ENCODE measurements at places on chromosomes 2 and 18.

GRCh38 chr2:119550346-119550745 lies 6.1 kb downstream of the CFAP221 start:
- no peak for DNase-seq

- DNase-seq, result no peak
Observed at GRCh38 chr18:9655232-9655767, 40.9 kb upstream of the PPP4R1 start.

DNA sequence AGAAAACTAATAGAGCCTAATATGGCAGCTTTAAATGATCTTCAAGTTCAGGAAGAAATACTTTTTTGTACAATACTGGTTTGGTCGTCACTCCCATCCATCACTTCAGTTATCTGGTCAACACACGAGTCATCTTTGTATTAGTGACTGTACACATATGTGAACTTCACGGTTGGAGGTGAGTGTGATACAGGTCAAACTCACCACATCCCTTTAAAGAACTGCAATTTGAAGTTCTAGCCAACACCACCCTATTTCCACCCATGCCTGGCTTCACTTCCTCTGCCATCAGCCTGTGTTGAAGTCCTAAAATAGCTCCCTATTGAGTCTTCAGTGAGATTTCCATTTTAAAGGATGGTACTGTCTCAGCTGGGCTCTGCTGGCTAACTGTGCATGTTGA lies 361.9 kb downstream of the TXNL1 start:
- DNase-seq, result no peak

GRCh38 chr2:36708041-36708741 lies 11.7 kb downstream of the VIT start:
- DNase-seq, result peak; percentile 61

DNA sequence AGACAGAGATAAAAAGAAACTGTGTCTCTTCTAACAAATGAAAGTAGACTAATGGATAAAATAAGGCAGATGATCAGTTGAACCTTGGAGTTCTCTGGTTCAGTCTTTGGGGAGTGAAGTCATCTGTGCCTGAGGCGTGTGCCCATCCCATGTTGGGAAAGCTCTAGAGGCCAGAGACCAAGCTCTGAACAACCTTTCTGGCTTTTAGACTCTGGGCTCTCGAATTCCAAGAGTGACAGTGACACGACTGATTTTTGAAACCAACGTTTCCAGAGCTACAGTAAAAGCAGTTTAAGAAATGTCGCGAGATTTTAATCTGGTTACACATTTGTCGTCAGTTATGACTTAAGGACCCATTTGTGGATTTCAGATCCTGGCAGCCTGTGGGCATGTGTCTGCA lies 83.7 kb upstream of the APCDD1 start:
- no peak for DNase-seq

DNA sequence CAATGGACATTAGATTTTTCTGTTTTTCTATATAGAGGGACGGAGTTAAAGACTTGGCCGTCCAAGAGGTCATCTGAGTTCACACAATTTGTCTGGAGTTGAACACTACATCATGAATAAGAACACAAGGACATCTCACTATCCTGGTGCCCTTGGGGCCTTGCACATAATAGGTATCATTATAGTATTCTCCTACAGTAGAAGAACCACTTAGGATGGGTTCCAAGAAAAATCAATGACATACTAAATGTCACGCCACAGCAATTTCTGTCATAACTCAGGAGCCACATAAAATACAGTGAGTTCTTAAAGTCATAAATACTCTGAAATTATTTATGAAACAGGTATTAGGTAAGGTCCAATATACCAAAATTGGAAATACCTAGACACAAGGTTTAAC lies 154.4 kb downstream of the NCKAP5 start:
- no peak for DNase-seq

DNA sequence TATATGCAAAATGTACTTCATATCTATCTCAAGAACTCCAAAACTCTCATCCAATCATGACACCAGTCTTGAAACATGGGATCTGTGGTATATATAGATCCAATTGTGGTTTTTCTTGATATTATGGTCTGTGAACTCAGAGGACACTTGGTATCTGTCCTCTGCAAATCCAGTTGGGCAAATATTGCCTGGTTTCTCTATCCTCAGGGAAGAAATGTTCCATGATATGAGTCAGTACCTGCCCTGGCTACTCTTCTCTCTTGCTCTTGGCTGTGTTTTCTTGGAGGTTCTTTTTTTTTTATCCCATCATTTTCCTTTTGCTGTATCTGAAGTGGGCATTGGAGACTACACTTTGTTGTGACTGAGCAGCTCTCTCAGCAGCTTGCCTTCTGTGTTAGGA lies 10.9 kb downstream of the NBEAL1 start:
- DNase-seq, result no peak

GRCh38 chr18:63241760-63242159 lies 77.8 kb downstream of the BCL2 start:
- DNase-seq, result no peak

DNA sequence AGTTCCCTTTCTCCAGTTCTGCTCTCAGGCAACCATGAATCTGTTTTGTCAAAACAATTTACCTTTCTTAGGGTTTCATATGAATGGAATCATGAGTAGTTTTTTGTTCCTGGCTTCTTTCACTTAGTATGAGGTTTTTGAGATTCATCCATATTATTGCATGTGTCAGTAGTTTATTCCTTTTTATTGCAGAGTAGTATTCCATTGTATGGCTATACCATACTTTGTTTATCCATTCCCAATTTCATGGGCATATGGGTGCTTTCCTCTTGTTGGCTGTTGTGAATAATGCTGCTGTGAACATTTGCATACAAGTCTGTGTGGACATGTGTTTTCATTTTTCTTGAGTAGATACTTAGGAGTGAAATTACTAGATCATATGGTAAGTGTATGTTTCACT lies 46.0 kb downstream of the SANBR start:
- DNase-seq, result no peak

DNA sequence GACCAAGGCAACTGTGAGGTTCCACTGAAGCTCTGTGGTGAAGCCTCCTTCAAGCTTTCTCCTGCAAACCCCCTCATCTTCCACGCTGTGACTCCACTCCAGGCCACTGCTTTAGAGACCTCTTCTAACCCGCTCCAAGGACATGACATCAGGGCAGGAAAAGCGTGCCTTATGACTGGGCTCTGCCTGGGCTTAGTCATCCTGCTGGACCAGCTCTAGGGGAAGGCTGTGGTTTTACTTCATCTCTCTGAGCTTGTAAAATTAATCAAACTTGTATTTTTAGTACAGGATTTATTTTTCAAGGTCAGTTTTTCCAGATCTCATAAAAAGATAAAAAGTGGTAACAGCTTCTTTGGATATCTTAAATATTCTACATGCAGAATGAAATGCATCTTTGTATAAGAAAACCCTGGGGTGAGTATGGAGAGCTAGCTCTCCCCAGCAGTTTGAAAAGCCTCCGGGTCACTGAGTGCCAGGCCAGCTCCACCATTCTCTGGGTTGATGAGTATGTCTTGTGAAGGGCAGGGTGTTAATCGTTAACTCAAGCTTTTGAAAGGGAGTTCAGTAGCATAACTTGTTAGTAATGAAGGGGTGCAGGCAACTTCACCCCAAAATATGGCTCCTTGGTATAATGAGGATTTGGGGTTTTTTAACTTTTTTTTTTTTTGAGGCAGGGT lies 33.1 kb upstream of the YPEL5 start:
- DNase-seq, result no peak

- no peak for DNase-seq
Observed at GRCh38 chr2:74522516-74522915, 3.5 kb downstream of the DQX1 start.

DNA sequence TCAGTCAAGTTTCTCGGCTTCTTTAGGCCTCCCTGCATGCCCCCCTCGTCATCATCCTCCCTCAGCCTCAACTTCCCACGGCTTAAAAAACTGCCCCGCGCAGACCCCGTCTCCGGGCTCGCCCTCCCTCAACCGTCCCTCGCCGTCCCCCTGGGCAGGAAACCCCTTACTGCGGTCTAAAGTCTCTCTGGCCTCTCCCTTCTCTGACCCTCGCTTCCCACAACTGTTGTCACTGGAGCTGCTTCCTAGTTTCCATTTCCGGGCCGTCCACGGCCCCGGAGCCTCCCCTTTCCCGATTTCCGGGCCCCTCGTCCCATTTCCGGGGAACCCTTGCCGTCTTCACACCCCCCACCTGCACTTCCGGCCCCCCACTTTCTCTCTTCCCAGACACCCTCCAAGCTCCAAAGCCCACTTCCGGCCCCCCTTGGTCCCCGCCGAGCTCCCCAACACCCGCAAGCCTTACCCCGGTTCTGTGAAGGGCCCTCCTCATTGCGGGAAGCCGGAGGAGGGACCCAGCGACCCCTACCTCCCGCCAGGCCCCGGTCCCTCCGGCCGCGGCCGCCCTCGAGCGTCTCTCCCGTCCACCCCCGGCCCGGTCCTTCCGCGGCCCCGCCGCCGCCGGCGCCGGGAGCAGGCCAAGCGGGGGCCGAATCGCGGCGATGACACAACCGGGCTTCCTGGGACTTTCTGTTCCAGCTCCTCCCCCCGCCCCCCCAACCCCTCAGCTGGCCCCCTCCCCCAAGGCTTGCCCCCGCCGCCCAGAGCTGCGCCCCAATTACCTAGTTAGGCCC lies 513 bp downstream of the TRIP12 start:
- DNase-seq, result peak; percentile 79

DNA sequence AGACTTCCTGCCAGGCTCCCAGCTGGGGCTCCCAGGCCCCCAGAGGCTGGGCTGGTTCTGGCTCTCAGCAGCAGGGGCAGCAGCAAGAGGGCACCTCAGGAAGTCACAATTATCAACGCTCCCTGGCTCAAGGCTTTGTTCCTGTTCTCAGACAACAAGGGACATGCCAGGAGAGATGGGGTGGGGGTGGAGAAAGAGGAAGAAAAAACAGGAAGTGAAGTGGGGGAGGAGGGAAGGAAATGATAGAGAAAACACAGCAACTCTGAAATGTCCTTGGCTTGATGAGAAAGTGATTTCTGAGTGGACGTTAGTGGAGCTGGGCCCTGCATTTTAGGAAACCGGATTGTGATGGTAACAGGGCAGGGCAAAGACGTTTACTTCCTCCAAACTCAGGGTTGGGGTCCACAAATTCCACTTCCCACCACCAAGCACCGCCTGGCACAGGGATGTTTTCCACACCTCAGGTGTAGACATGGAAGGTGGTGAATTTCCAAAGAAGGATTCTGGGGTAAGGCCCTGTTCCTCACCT lies 40.4 kb downstream of the CYRIA start:
- no peak for DNase-seq

GRCh38 chr2:68435615-68436014 lies 31.5 kb downstream of the FBXO48 start:
- DNase-seq, result no peak

DNA sequence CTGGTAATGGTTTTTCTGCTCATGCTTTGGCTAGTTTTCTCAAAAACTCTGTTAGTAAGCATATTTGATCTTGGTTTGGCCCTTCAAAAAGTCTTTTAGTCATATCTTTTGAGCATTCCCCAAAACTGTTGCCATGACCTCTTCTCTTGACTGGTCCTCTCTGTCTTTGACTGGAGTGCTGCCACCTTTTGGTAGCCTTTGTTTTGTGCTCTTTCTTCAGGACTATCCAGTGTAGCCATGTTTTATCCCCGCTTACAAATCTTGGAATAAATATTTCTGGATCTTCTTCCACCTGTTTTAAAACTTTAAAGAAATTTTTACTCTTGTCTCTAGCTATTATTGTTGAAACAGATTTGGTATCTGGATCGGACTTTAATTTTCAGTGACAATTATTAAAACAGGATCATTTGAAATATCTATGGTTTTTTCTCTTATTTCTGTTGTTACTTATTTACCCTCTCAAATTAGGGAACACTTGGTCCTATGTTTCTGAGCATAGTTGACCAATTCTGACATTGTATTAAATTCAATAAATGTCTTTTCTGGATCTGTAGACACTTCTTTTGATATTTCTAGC lies 965 bp upstream of the ELOA2 start:
- DNase-seq, result no peak

DNA sequence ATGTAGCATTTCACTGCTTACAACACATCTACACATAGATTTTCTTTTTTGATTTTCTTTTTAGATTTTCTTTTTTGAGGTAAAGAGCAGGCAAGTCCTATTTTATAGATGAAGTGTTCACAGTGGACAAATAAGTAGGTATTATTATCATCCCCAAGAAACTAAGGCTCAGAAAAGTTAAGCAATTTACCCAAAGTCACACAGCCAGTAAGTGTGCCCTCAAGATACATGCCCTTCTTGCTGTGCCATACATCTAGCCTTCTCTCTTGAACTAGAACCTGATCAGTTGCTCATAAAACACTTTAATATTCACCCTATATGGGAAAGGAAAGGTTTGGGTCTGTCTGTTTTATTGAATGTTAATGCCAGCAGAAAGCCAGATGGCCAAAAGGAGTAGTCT lies 50.3 kb downstream of the DAPL1 start:
- DNase-seq, result no peak

DNA sequence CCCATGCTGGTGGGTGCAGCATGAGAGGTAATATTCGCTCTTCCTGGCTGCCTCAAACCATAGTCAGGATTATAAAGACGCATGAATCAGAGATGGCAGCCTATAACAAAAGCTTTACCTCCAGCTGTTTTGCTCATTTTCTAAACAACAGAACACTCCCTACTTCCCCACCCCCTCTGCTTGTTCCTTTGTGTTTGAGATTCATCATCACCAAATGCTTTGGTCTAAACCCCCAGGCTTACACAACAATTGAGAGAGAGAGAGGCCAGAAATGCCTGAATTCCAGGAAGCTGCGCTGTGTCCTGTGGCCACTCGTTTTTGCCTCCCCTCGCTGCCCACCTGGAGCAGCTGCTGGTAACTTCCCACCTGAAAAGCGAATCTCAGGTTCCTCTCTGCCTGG lies 78.8 kb upstream of the CAPN13 start:
- no peak for DNase-seq

DNA sequence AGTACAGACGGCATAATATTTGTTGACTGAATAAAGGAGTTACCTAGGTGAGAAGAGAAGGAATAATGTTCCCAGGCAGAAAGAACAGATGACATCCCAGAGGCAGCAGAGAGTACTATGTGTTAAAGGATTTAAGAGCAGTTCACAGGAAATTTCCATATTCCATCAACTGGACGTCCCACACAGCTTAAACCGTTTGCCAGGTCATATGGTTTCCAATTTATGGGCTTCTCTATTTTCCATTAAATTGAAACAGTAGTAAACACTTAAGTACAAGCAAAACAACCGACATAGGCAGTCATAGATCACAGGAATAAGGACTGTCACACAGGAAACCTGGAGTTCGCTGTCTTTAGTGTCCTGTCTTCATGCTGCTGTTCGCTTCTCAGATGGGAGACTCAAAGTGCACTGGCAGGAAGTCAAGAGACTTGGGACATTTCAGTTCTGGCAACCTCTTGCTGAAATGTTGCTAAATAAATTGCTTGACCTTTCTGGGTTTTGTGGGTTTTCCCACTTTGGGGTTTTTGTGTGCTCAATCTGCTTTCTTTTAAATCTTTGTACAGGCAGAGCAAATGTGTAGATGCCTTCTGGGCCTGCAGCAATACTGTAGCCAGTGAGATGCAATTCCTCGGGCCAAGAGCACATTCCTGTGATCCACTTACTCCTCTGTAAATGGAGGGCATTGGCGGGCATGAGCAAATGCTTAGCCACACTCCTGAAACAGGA lies 5.8 kb upstream of the PIEZO2 start:
- DNase-seq, result no peak

DNA sequence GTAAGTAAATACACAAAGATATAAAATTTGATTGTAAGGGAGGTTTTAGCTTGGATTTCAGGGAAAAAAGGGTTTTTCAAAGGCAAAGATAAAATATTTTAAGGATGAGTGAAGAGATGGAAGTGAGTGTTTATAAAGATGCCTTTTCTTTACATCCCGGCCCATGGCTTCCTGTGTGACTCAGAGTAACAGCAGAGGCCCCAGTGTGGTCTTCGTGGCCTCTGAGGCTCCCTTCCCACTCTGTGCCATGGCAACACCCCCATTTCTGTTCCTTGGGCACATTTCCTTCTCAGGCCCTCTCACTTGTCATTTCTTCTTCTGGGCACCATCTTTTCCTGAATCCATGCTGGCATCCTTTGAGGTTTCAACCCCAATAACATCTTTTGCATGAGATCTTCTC lies 92.6 kb upstream of the TMEM18 start:
- DNase-seq, result no peak
